ENCODE measurements at places on chromosomes 11 and 22. TPM values are rescaled to one million over a fixed set of nuclear protein-coding genes. Genes with fewer than 3 reads are reported as not detected.

DNA sequence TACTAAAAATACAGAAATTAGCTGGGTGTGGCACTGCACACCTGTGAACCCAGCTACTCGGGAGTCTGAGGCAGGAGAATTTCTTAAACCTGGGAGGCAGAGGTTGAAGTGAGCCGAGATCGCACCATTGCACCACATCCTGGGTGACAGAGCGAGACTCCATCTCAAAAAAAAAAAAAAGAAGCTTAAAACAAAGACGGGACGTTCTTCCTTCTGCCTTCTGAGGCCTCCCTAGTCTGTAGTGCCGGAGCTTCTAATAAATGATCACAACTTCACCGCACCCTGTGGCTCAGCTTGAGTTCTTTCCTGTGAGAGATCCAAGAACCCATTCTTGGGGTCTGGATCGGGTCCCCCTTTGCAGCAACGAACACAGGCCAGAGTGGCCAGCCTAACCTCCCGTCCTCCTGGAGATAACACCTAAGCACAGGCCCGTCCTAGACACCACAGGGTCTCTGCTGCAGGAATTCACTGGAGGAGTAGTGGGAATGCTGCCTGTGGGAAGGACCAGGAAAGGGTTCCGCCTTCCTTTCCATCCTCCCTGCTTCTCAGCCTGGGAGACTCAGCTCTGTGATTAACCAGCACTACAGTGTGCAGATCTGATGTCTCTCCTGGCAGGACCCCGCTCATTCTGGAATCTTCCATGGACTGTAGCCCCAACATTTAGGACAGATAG is 2.2 kb upstream of the APOBEC3H start:
- no peak for DNase-seq

GRCh38 chr11:63940786-63941185 is 2.0 kb downstream of the NAA40 start:
- DNase-seq = no peak

GRCh38 chr11:20457001-20457799 is 69.7 kb downstream of the PRMT3 start:
- DNase-seq = no peak

GRCh38 chr11:68117853-68118470 is 3.2 kb downstream of the CHKA start:
- no peak for DNase-seq

DNA sequence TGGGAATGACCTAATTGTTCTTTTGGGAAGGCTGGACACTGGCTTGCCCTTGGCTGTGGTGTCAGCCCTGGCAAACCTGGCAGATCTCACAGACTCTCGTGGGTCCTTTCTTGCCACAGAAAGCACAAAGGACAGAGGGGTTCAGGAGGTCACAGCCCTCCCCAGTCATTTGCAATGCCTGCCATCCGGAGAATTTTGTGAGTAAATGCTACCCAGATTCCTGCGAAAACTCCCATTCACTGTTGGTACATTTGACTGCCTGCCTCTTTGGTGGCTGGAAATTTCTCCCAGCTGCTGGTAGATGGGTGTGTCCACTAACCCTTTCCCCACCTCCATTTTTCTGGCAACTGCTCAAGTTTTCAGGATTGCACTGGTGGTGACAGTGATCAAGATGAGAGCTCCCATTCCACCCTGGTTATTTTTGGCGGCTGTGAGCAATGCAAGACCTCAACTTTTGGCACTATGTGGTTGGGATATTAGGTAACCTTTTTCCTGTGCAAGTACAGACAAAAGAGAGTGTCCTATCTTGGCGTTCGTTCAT is 155.7 kb downstream of the NAV2 start:
- no peak for DNase-seq

DNA sequence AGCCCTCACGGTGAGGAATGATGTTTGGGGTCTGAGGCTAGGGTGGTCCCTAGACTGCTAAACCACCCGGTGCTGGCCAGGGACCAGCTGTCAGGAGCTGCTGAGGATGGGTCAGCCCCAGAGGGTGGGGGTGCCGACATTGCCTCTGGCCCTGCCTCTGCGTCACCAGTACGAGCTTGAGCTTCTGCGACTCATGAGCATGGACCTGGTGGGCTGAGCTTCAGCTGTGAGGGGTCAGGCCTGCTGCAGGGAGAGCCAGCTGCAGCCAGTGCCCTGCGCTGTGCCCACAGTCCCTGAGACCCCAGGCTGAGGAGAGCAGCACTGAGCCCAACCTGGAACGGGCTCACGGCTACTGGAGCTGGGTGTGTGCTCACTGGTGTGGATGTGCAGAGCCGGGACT is 7.0 kb downstream of the DERL3 start:
- DNase-seq = peak; percentile 54

DNA sequence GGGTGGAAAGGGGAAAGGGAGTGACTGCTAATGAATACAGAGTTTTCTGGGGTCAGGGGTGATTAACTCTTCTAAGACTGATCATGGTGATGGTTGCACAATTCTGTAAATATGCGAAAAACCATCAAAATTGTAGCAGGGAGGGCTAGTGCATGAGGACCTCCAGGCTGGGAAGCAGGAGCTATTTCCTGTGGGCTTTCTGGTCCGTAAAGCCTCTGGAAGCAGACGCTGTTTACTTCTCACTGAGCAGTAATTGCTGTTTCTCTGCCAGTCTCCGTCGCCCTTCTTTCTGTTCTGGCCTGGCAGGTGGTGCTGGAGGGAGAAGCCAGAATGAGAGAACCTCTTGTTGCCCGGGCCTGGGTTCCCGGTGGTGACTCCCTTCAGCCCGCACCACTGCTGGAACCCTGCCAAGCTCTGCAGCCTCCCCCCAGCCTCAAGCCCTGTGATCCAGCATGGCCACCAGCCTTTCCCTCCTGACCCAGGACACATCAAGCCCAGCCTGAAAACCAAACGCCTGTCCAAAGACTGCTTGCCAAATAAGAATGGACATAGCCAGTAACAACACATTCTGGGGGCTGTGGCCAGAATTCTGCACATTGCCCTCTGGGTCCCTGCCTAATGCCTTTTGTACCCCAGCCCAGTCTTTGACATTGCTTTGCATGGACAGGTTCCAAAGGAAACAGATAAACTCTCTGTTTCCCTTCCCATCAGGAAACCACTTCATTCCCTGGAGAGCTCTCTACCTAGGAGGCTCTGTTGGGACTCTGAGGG is 201.0 kb upstream of the NAV2 start:
- DNase-seq = no peak

- no peak for DNase-seq
Observed at GRCh38 chr22:24235315-24235714, 9.6 kb downstream of the GGT5 start.

- no peak for DNase-seq
Observed at GRCh38 chr11:82703796-82704195, 29.9 kb downstream of the FAM181B start.

DNA sequence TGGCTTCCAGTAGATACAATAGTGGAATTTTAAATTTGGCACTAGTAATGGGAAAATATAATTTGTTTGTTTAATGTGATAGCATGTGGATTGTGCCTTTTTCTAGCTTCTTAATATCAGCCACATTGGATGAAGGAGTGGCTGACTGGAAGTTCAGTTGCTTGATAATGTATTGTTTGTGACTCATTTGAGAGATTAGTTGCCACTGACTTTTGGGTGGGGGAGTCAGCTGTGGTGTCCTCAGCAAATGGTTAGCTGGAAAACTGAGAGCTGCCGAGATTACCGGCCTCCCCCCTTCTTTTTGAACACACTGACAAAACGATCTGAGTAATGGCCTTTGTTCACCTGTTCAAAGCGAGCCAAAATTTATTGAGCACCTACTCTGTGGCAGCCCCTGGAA is 5.5 kb downstream of the JAM3 start:
- no peak for DNase-seq

DNA sequence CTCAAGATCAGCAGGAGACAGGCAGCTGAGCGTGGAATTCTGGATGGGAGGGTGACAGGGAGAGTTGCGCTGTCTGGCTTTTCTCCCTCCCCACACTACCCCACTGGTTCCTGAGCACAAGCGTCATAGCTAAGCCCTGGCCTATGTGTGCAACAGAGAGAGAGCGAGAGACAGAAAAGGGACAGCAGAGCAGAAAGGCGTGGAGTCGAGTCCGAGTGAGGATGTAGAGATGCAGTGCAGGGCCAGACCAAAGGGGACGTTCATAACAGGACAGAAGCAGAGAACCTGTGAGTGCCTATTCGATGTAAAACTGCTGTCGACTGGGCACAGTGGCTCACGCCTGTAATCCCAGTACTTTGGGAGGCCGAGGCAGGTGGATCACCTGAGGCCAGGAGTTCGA is 94.0 kb upstream of the TMEM45B start:
- DNase-seq = no peak

- DNase-seq = no peak
Observed at GRCh38 chr11:59416613-59417012, 9.6 kb downstream of the OR5A2 start.

GRCh38 chr22:19598054-19598855 is 74.0 kb upstream of the CLDN5 start:
- no peak for DNase-seq

DNA sequence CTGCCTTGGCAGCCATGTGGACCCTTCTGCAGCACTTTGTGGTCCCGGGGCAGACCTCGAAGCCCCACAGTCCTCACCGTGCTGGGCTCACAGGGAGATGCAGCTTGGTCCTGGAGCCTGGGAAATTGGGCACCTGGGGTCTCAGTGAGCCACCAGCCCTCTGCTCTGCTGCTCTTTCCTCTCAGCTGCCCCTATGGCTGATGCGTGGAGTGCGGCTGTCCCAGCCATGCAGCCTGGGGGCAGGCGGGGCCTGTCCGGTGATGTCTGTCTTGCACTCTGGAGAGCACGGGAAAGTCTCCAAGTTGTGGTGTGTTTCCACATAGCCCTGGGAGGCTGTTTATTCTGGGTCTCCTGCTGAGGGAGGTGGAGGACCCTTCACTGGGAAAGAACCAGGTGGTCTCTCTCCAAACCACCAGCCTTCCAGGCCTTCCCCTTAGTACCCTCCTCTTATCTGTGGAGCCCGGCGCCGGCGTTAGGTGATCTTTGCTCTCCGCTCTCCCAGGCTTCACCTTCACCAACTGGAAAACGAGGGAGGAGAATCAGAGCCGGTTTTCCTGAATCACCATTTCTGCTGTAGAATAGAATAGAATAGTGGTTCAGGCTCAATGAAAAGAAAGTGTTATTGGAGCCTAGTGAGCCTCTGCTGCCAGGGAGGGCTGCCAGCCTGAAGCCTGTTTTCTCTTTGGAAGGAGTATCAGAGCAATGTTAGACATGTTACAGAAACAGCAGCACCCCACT is 41.2 kb upstream of the GRAMD4 start:
- peak; percentile 65 for DNase-seq

DNA sequence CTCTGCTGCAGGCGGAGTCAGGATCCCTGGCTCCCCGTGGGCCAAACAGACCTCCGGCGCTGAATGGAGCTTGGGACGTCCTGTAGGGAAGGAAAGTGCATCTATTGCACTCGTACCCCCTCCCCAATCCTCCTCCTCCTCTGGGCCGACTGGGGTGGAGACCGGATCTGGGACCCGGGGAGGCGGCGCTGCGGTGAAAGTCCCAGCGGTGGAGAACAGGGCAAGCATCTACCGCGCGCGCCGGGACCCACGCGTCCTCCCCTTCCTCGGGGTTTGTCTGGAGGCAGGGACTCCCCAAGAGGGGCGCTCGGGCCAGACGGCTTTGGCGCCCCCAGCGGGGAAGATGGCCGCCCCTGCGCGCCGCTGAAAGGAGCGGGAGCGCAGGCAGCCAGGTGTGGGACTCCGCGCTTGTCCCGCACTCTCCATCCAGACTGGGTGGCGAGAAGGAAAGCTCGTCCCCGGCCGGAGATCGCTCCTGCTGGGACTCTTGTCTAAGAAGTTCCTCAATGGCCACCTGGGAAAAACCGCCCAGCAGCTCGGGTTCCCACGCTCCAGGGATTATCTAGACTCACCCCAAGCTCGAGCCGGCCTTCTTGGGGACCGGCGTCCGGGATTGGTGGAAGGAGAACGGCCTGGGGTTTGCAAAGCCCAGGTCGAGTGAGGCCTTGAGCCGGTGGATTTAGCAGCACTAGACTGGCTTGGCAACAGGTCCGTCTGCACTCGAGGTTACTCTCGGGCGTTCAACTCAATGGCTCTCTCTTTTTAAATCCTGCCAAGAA is 718 bp downstream of the FADS2 start:
- peak; percentile 80 for DNase-seq

DNA sequence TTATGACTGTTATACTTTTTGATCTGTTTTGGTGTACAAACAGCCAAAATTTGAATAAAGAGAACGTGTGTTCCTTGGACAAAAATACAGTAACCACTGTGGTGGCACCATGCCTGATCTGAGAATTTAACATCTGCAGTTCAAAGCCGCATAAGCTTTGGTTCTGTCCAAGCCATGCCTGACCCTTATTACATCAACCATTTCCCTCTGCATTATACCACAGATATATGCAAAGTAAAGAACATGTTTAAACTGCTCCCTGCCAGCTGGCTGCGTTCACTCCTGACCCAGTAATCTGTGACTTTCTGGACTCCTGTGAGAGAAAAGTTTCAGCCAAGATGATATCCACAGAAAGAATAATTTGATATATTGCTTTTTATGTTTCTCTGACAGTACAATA is 890.5 kb upstream of the ANO3 start:
- DNase-seq = no peak

DNA sequence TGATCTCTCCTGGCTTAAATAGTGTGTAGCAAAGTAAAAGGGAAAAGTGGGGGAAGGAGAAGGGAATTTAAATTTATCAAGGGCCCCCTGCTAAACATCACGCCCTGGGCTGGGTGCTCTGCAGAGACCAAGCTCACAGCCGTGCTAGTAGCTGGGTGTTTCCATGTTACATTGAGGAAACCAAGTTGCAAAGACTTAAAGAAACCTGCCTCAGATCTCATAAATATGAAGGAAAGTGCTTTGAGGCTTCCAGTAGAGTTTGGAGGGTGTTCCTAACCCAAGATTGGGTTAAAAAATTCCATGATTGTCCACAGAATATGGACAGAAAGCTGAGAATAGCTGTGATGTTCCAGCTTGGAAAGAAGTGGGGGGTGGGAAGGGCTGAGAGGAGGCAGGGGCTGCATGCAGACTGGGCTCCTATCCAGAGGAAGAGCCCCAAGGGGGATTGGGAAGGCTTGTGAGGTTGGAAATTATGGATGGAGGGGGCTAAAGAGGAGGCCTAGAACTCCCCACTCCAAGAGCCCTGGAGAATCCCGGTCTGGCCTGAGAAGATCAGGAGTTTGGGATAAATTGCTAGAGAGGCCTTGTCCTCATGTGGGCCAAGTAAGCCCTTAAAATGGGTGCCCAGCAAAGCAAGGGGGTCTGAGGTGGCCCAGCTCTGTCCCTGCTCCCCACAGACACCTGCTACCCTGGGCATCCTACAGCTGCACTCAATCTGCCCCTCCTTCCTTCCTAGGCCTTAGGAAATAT is 25.0 kb upstream of the OAF start:
- DNase-seq = no peak

The PHLDB1 gene
- 118 TPM for total RNA-seq

The VWCE gene
- 1.2 TPM for total RNA-seq

The TAF10 gene
- total RNA-seq = 136 TPM

The PRODH gene
- total RNA-seq = 6.7 TPM

The MOV10L1 gene
- 0.38 TPM for total RNA-seq

The IGSF9B gene
- total RNA-seq = 10.4 TPM

The PAFAH1B2 gene
- total RNA-seq = 90.2 TPM

The OR4A16 gene
- total RNA-seq = not detected

The OMP gene
- total RNA-seq = 1.8 TPM

The C11orf42 gene
- total RNA-seq = not detected
